Immature natural killer cell (primary cell): ENCODE measurements at places on chromosomes 5 and 9. TPM values are rescaled to one million over a fixed set of nuclear protein-coding genes. Genes with fewer than 3 reads are reported as not detected.

CNTNAP3 gene
- not detected for polyA plus RNA-seq

SLC25A51 gene
- 3.6 TPM for polyA plus RNA-seq

NUTM2G gene
- polyA plus RNA-seq: not detected

AQP7 gene
- not detected for polyA plus RNA-seq

DNA sequence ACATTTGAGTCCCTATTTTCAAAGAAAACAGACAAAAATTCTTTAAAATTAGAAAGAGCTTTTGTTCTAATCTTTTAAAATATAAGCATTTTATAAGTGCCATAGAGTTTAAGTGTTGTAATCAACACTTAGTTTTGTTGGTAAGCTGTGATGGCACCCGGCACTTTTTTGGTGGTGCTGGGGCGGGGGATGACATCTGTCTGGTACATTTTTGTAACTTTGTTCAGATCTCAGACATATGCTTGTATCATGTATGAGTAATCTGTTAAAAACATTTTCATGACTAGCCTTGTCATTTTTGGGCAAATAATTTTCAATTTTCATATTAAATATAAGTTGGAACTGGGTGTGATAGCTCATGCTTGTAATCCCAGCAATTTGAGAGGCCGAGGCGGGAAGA is 51.7 kb downstream of the UBAP1 start:
- no peak for DNase-seq
- H3K27ac ChIP-seq: no peak overlapping the region
- peaks cover 14% of the 10 kb centered on the region for H3K4me1 ChIP-seq
- no peak overlapping the region for H3K4me3 ChIP-seq

CYSRT1 gene
- not detected for polyA plus RNA-seq

GRCh38 chr9:108270561-108270960 is 585.2 kb downstream of the ACTL7B start:
- H3K4me3 ChIP-seq: no peak overlapping the region
- no peaks in the 10 kb centered on the region for H3K36me3 ChIP-seq
- H3K27ac ChIP-seq: no peak overlapping the region
- no peak for DNase-seq
- H3K27me3 ChIP-seq: no peaks in the 10 kb centered on the region
- H3K4me1 ChIP-seq: no peaks in the 10 kb centered on the region

GRCh38 chr5:53029608-53030007 is 40.5 kb downstream of the ITGA2 start:
- H3K27ac ChIP-seq: no peak overlapping the region
- H3K27me3 ChIP-seq: peaks cover 1% of the 10 kb centered on the region
- H3K4me3 ChIP-seq: no peak overlapping the region
- H3K4me1 ChIP-seq: no peaks in the 10 kb centered on the region
- no peaks in the 10 kb centered on the region for H3K36me3 ChIP-seq

- H3K4me3 ChIP-seq: no peak overlapping the region
- no peak for DNase-seq
- peaks cover 36% of the 10 kb centered on the region for H3K4me1 ChIP-seq
- H3K27me3 ChIP-seq: peaks cover 1% of the 10 kb centered on the region
- H3K27ac ChIP-seq: no peak overlapping the region
These were observed 75.0 kb downstream of the TTC39B start for GRCh38 chr9:15231788-15232635.

TAF11L5 gene
- not detected for polyA plus RNA-seq
